Cerebellum (tissue), 4 donors: ENCODE measurements at places on chromosomes 4 and X. TPM values are rescaled to one million over a fixed set of nuclear protein-coding genes. Genes with fewer than 3 reads are reported as not detected.

ANOS1 gene
- 59.7 TPM for total RNA-seq

DNA sequence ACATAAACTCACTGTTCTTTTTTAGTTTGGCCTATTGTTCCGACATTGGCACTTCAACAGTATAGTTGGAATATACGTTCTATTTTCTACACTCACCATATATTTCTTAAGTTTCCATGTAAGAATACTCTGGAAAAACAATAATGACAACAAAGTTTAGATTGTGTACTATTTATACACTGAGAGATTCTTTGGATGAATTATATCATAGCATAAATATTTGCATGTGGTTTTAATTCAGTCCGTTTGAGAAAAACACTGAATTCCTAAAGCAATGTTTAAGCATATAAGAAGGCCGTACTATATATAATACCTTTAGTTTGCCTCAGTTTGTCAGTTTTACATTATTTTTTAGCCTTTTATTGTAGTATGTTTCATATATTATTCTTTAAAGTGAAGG, 82.4 kb downstream of the RAP1GDS1 start:
- no peak for DNase-seq

DNA sequence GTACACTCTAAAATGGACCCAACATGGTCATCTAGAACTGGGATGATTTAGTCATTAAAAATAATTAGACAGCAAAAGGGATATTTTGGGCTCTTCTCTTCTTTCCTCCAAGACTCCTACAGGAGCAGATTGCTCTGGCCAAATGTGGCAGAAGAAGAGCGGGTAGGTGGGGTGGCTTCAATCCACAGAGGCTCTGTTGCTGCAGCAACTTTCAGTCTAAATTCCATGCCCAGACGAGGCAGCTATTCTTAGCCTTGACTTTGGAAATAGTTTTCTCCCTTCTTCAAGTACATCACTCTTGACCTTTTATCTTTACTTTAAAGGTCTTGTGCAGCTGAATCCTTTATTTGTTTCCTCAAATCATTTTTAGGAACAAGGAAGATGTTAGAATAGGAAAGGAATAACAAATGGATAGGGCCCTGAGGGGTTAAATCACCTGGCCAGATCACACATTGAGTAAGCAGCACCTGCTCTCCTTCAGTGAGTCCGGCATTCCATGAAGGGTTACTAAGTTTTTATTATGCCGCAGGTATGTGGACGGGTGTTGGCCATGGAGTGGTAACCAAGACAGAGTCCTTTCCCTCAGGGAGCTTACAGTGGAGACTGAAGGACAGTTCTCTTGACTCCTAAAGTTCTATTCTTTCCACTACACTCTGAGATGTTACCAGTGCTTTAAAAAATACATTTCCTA, 19.3 kb upstream of the SORBS2 start:
- DNase-seq, result no peak

- DNase-seq, result no peak
These were observed 45.6 kb downstream of the SMC1A start for GRCh38 chrX:53376888-53377287.

GRCh38 chr4:98508829-98509598, 149.4 kb downstream of the TSPAN5 start:
- DNase-seq, result peak; percentile 34

- no peak for DNase-seq
These were observed 314.4 kb downstream of the IL1RAPL1 start for GRCh38 chrX:28901637-28902036.

GRCh38 chrX:149720021-149720689, 8.3 kb downstream of the MAGEA11 start:
- DNase-seq, result no peak

- no peak for DNase-seq
These were observed 44.5 kb downstream of the DTHD1 start for GRCh38 chr4:36325926-36326325.

GRCh38 chr4:85514783-85515182, 39.8 kb downstream of the ARHGAP24 start:
- DNase-seq, result no peak

GRCh38 chr4:100417565-100417964, 100.3 kb downstream of the EMCN start:
- no peak for DNase-seq

DNA sequence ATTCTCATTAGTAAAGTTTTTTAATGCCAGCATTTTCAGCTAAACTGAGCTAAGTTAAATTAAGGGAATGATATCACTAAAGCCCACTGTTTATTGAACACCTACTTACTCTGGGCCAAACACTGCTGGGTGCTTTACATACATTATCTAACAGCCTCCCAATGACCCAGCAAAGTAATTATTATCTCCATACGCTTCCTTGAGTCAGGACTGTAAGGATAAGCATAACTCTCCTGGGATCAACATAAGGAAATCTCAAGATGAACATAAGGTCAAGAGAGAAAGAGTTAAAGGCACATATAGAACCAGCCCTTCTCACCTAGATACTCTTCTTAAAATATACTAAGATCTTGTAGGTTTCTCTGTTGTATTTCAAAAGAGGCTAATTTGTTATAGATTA, 13.7 kb downstream of the BMX start:
- no peak for DNase-seq

DNA sequence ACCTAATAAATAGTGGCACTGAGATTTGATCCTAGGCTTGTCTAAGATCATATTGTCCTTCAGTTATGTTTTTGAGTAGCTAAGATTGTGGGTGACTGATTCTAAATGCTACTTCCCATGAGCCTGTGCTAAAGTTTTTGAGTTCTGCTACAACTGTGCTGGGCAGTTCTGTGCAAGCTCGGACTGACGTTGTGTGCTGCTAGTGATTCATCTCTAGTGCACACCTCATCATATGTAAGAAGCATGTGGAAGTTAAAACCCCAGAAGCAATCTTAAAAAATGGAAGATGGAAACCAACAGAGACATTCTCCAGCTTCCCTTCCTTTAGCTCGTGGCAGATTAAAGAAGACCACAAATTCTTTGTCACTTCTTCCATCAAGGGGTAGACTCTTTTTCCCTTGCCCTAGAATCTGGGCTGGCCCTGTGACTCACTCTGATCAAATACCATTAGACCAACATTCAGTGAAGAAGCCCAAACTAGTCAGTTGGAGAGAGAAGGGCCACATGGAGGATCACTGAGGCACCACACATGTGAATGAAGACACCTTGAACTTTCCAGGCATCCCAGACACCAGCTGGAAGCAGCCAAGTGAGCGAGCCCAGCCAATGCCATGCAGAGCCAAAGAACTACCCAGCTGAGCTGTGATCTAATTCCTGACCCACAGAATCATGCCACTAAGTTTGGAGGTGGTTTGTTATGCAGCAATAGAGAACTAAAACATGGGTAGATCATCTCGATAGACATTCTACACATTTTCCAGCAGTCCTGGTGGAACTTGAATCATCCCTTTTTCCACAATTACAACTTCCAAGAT, 16.8 kb downstream of the ARHGAP6 start:
- DNase-seq, result no peak
